ENCODE measurements at places on chromosomes 1 and 21.
A peak's percentile ranks its signal among the peaks of the same experiment; 100 is the strongest.

DNA sequence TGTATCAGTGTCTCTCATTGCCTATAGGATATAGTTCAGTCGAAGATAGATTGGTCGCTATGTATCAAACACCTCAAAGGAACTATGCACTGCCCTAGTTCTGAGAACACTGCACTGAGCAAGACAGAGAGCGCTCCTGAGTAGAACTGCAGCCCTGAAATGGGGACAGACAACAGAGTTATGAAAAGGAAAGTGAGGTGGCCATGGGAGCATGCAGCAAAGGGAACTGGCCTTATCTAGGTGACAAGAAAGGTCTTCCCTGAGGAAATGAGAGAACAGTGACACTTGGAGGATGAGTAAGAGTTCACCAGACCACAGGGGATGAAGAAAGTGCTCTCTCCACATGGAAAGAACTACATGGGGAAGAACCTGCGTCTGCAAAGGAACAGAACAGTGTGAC is 7.5 kb upstream of the G0S2 start:
- DNase-seq = no peak

DNA sequence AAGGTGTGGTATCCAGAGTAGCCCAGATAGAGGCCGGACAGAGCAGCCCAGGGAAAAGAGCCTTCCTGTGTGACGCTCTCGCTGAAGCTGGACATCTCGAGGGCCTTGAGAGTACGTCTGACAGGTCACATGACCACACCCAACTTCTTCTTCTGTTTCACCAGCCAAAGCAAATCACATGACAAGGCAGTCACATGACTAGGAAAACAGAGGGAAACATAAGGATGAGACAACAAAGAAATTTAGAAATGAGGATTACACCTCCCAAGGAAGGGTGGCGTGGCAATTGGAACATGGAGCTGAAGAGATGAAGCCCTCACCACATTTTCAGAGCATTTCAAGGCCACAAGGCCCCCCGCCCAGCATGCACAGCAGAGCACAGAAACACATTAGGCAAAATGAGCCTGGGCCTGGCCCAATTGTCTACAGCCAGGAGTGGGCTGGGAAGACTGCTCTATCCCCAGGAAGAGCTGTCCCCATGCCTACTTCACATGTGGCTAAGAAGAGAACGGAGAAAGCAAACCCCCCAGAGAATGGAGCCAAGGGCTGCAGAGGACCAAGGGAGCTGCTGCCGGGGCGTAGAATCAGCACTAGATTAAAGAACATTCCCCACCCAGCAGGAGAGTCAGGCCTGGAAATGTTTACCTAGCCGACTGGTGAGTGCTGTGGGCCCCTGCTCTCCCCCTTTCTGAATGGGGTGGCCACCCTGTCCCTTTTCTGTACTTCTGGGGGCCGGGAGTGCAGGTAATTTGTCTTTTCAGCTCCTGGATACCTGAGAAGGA is 305.1 kb downstream of the NPHP4 start:
- no peak for DNase-seq

DNA sequence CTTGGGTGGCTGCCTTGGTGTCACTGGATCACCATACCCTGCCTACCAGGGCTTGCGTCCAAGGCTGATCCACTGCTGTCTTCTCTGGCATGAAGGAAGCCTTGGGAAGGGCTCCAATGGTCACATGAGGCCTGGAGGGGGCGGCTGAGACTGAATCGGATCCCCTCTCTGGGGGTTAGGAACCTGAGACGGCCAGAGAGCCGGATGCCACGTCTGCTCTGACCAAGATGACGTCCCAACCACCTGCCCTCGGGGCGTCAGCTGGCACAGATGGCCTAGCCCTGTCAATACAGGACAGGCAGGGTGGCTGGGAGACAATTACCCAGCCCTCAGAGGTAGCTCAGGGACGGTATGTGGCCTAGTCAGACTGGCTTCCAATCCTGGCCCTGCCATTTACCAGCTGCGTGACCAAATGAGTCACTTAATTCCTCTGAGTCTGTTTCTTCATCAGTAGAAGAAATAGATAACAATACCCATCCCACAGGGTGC is 5.4 kb downstream of the TRIM62 start:
- no peak for DNase-seq

- DNase-seq = peak; percentile 79
Observed at GRCh38 chr1:19080721-19081120, 124.2 kb upstream of the IFFO2 start.

DNA sequence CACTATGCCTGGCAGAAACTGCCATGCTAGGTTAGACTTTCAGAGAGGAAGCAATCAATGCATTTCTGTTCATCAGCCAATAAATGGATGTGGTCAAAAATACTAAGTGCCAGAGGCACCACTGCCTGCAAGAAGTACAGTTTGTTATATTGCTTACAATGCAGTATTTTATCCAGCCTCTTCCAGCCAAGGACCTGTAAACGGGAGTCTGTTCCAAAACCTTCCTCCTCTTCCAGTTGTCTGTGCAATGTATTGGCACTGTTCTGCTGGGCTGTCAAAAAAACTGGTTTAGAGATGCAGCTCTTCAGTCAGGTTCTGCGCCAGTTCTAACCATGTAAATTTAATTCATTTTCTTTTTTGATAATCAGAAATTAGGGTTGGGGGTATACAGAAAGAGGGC is 175.7 kb downstream of the EIF4G3 start:
- DNase-seq = no peak

GRCh38 chr1:80639777-80640533 is 1160.8 kb upstream of the ADGRL2 start:
- no peak for DNase-seq
